ENCODE measurements at places on chromosomes 3 and 15.

DNA sequence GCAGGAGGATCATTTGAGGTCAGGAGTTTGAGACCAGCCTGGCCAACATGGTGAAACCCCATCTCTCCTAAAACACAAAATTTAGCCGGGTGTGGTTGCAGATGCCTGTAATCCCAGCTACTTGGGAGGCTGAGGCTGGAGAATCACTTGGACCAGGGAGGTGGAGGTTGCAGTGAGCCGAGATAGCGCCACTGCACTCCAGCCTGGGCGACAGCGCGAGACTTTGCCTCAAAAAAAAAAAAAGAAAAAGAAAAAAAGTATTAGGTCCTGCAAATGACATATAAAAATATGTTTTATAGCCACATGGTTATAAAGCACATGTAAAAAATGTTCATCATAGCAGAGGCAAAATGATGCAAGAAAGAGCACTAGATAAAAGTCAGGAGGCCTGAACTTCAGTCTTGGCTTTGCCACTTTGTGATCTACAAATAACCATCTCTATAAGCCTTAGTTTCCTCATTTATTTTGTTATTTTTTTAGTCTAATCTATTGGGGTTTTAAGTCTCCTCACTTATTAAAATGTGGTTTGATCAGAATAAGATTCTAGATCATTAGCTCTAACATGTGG, 4.9 kb downstream of the SLC12A6 start:
- DNase-seq: no peak

- DNase-seq: no peak
These were observed 15.5 kb upstream of the LOXL1 start for GRCh38 chr15:73910522-73911303.

- DNase-seq: no peak
These were observed 1.1 kb downstream of the BAHD1 start for GRCh38 chr15:40441565-40442531.

GRCh38 chr3:128238184-128238489, 84.9 kb downstream of the EEFSEC start:
- no peak for DNase-seq

DNA sequence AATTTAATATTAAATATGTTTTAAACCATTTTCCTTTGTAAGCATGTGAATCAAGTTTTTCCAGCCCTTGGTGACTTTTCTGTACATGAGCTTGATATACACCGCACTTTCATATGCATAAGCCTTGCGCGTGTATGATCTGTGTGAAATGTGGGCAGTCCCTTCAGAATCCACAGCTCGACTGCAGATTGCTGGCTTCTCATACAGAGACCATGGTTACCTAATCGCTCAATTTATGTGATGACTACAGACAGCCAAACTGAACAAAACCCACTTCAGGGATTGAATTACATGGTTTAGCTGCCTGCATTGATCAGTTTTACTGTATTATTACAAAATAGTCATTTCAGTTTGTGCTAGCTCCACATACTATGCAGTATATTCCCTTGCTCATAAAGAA, 212.3 kb upstream of the NECTIN3 start:
- DNase-seq: no peak

DNA sequence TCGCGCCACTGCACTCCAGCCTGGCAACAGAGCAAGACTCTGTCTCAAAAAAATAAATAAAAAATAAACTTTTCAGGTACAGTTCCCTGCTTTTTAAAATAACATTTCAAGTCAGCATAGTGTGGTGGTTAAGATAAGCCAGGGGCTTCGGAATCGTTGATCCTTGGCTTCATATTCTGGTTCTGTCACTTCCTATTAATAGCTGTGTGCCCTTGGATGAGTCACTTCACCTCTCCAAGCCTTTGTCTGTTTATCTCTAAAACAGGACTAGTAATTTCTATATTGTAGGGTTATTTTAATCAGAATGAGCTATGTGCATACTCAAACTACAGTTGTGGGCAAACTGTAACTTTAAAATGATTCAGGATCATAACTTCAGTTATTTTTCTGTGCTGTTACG, 53.8 kb upstream of the SENP5 start:
- no peak for DNase-seq

GRCh38 chr3:31725568-31725967, 192.8 kb downstream of the STT3B start:
- no peak for DNase-seq

- no peak for DNase-seq
These were observed 20.2 kb upstream of the GPX1 start for GRCh38 chr3:49378249-49378895.

DNA sequence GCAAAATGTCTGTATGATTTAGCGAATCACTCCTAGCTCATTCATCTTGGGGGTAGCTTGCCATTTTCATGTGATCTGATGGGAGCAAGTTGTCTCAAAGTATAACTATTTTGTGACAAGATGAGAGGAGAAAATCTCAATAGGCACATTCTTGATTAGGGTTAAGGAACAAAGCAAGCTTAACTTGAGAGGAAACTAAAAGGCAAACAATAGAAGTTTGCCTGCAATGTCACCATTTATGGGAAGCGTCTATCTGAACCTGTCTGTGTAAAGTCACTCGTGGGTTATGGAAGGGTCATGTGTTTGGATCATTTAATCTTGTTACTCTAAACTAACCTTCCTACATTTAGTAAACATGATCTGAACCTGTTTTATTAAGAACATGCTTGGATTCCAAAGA, 232.5 kb downstream of the CDIN1 start:
- no peak for DNase-seq
